ENCODE measurements at places on chromosomes 16 and 17.

DNA sequence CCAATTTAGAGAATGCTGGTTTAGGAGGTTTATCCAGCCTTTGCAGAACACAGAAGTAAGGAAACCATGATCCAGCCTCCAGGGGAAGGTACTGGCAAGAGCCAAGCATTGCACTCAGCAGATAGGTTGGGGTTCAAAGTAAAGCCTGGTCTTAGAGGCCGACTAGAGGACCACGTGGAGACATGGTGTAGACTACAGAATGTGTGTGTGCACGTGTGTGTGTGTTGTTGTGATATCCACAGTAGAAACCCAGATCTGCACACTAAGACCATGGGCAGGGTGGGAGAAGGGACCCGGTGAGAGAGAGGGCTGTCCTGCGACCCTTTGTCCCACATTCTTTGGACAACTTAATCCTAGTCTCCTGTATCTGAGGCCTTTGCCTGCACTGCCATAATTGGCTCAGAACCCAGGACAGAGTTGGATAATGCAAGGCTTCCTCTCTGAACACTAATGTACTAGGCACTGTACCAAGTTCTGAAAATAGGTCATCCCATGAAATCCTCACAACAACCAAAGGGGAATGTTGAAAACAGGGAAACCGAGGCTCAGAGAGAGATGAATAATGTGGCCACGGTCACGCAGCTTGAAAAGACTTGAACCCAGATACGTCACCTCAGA is 325.1 kb upstream of the HSBP1 start:
- DNase-seq: no peak

DNA sequence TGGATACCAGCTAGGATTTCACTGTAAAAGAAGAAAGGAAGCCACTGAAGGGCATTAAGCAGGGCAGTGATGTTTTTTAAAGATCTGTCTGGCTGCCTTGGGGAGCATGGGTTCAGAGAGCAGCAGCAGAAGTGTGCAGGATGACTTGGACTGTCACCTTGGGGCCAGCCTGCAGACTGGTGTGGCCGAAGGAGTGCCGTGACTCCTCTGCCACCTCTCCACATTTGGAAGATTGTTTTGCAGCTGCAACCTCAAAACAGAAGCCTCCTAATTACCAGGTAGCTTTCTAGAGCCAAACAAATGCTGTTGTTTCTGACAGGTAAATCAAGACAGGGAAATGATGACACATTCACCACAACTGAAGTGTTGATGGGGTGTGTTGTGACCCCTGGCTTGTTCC is 681.4 kb downstream of the WWOX start:
- DNase-seq: no peak

GRCh38 chr16:49338611-49339265 is 34.9 kb upstream of the C16orf78 start:
- no peak for DNase-seq

DNA sequence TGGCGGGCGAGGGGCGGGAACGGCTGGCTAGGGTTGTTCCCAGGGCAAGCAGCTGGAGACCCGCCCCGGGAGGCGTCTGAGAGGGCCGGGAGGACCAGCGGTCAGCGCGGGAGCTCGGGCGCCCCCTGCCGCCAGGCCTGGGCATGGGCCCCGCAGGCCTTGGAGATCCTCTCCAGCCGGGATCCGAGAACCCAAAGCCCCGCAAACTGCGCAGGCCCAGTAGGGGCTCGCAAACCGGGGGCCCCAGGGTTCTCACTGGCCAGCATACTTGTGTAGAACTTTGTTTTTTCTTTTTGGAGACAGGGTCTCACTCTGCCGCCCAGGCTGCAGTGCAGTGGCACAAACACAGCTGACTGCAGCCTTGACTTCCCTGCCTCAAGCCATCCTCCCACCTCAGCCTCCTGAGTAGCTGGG is 20.8 kb upstream of the ZNF423 start:
- peak; percentile 45 for DNase-seq

- DNase-seq: no peak
These were observed 13.7 kb upstream of the KRT23 start for GRCh38 chr17:40951011-40951622.

- DNase-seq: peak; percentile 70
These were observed 42.2 kb upstream of the CORO6 start for GRCh38 chr17:29664743-29665480.

DNA sequence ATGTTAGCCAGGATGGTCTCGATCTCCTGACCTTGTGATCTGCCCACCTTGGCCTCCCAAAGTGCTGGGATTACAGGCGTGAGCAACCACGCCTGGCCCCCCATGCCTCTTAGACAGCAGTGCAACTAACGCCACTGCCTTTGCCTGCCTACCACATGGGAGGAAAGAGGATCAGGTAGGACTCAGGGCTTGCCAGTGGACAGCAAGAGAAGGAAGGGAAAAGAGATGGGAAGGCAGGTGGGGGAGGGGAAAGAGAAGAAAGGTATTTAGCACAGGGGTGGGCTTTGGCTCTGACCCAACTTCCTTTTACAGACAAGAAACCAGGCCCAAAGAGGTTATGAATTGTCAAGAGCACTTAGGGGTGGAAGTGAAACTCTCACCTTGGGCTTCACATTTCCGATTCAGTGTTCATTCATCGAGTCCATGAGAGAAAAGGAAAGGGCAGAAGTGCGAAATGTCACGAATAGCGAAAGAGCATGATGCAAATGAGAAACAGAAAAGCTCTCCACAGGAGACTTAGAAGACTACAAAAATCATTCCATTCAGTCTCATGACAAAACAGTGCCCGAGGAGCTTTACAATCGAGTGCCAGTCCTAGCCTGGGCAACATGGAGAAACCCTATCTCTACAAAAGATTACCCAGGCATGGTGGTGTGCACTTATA is 36.4 kb downstream of the CDK5R1 start:
- DNase-seq: no peak

DNA sequence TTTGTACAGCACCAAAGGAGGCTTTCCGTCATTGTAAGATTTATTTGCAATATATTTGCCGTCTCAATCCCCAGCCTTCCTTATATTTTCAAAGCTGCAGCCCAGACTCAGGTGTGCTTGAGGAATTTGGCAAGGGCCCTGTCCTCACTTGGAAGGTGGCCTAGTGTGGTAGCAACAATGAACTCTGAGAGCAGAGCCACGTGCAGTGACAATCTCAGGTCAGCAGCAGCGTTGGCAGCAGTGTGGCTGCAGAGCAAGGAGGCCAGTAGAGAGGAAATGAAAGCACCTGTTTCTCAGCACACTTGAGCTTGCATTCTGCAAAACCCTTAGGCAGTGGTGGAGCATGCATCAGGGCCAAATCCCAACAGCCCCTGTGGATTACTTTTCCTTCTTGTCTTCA is 613.5 kb downstream of the RBFOX1 start:
- no peak for DNase-seq

Data from RWPE1 (cell line).